ENCODE measurements at places on chromosomes 6 and 20.

GRCh38 chr20:652615-653109, 338 bp downstream of the SRXN1 start:
- DNase-seq = no peak

DNA sequence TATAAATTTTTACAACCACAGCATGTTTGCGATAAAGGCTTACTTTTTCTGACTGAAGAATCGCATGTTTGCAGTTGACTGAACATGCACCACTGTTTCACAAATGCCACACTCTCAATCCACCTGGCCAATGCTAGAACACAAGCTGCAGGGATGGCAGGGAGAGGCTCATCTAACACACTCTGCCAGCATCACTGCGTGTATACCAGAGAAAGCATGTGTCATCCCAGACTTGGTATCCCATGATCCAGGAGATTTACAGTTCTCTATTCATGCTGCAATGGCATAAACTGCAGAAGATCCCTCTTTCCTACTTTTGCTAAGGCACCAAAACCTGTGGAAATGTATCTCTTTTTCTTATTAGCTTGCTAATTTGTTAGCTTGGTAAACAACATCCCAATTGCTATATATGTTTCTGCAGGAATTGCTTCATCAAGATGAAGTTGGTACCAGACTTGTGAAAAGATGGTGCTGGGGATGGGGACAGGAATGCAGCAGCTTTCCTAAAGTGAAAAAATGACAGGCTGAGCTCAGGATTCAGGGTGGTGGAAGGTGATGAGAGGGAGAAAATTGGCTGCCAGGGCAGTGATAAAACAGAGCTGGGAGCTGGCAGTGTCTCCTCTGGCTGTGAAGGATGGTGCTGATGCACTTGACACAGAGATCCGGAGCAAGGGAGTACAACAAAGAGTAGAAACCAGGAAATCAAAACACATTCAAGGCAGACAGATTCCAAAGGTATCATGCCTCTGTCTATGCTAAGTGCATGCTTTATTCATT, 186.9 kb downstream of the HIVEP2 start:
- DNase-seq = no peak

GRCh38 chr20:51412333-51412871, 130.1 kb downstream of the NFATC2 start:
- DNase-seq = no peak

DNA sequence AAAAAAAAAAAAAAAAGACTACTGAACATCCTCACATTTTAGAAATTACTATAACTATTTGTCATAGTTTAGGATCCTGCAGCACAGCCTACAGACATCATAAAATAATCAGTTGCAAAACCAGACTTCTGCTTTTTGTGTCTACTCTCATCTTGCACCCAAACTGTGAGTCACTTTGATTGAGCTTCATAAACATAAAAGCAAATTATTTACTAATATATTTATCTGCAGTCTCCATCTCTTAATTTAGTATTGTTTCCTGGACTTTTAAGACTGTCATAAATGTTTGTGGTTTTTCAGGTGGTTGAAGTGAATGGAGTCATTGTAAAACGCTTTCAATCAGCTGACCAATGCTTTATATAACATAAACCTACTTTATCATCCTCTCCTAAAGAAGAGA, 14.8 kb upstream of the CALHM6 start:
- DNase-seq = no peak

DNA sequence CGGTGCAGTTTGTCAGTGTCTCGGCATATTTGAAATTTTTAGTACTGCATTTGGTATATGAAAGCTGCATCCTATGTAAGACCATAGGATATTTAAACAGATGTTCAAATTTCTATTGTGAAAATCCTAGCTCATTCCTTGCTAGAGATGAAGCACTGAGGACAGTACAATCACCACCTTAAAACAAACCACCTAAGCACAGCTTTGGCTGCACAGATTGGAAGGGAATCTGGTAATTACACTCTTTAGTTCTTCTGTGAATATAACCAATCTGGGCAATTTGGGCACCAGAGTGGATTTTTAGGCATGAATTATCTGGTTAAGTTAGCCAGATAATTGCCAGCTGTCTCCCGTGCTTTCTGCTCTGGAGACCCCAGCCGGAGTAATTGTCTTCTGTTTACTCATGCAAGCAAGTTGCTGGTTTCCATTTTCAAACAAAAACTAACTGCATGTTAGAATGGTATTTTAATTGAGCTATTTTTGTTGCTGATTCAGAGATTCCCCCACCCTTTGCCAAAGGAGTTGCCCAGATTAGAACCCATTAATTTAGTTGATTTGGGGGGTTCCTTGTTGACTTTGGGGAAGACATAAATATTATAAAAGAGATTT, 36.9 kb downstream of the E2F3 start:
- no peak for DNase-seq

DNA sequence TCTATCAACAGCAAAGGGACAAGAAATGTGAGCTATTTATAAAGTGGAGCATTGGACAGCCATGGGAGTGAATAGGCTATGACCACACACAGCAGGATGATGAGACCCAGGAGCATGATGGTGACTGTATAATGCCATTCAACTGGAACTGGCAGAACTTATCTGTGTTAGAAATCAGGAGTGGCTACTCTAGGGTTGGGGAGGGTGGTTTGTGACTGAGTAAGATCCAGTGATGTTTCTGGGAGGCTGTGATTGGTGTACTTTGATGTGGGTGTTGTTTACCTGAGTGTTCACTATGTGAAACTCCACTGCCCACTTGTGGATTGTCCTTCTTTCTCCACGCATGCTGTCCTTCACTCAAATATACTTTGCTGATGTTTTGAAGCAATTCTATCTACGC, 11.5 kb upstream of the HLA-B start:
- no peak for DNase-seq

Data from stimulated activated CD4-positive, alpha-beta T cell treated with anti-CD3 and anti-CD28 coated beads, Interleukin-1b, Interleukin-23, amount 100 ng/mL, for 1 hour (primary cell).